GM10248 (cell line): ENCODE measurements at places on chromosomes 1 and 21.

DNA sequence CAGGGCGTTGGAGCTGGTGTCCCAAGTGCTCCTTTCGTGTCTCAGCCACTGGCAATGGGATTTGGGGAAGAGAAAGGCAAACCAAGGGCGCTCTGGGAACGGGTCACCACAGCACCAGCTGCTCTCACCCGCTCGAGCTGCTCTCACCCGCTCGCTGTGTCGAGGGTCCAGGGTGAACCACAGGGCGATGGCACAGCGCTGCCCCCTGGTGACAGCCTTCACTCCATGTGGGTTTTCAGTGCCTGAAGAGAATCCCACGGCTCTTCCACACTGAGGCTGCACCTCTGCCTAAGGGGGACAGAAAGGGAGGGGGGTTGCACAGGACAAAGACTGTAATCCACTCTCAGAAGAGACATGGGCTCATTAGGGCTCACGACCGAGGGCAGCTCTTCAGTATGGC is 7.1 kb upstream of the CLDN19 start:
- peak; percentile 65 for DNase-seq

GRCh38 chr1:244231572-244232315 is 180.7 kb downstream of the ZBTB18 start:
- DNase-seq, result no peak

GRCh38 chr1:55337801-55338447 is 122.8 kb upstream of the USP24 start:
- peak; percentile 63 for DNase-seq

DNA sequence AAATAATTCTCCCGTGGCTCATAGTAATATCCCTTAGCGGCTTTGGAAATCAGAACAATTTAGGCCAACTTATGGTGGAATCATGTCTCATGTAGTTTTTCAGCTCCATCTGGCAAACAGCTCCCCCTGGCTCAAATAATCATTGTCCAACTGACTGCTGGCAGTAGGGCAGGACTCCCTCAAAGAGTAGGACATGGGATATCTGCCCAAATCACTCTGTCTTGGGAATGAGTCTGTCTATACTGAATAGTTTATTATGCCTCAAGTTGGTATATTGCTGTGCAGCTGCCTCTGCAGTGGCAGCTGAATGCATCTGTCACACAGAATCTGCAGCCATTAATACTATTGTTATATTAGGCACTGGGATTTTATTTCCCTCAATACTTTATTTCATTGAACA is 255.7 kb downstream of the COL11A1 start:
- no peak for DNase-seq

- no peak for DNase-seq
Measured at GRCh38 chr1:38047603-38048141, 1.1 kb upstream of the POU3F1 start.

DNA sequence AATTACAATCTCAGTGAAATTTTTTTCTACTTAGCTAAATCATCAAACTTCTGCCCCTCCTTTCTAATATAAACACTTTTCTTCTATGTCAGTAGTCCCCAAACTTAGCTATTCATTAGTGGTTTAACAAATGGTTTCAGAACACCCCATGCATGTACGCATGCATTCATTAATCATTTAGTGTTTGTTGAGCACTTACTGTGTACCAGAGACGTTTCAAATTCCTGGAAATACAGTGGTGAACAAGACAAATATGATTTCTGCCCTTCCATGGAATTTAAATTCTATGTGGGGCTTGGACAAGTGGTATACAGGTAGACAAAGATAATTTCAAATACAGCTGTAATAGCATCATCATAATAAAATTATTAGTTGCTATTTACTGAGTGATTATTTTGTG is 1.5 kb downstream of the ZBTB40 start:
- no peak for DNase-seq

GRCh38 chr1:14415396-14415795 is 183.1 kb upstream of the KAZN start:
- no peak for DNase-seq

DNA sequence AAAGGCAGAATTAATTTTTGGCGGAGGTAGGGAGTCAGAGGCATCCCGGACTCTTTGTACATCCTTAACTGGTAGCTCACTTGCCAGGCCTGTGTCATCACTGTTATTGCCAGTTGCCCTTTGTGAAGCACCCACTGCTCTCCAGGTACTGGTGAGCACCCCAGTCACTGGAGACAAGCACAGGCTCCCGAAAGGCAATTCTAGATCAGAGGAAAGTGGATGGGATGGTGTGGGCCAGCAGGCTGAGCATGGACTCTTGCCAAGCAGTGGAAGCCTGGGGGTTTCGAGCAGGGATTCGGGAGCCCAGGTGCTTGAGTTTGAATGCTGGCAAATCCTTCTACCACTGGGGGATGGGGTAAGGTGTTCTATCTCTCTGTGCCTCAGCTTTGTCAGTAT is 551.1 kb downstream of the MATN1 start:
- DNase-seq, result no peak

- DNase-seq, result no peak
Measured at GRCh38 chr1:160095382-160096105, 2.9 kb downstream of the IGSF8 start.

- DNase-seq, result no peak
Measured at GRCh38 chr1:235131961-235132360, 3.3 kb upstream of the TOMM20 start.

- DNase-seq, result no peak
Measured at GRCh38 chr1:98196012-98196411, 275.2 kb upstream of the DPYD start.

- DNase-seq, result no peak
Measured at GRCh38 chr1:202656951-202657646, 53.2 kb downstream of the SYT2 start.

GRCh38 chr1:25954282-25954938 is 43.5 kb downstream of the PAFAH2 start:
- peak; percentile 34 for DNase-seq

DNA sequence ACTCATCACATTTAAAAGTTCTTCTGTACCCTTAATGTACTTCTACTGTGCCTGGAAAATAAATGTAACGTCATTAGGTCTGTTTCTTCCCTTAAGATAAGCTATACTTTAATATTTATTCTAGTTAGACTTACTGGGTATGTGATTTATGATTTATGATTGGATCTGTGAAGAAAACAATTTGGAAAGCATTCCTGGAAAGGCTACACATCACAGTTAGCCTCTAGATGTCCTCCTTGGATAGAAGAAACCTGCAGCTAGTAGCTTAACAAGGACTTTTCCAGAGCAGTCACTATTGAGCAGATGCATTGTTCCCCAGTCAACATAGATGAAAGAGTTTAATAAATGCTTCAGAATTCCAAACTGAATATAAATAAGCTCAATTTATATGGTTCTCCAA is 22.2 kb upstream of the ABL2 start:
- no peak for DNase-seq

- DNase-seq, result no peak
Measured at GRCh38 chr1:236677641-236678235, 8.6 kb upstream of the ACTN2 start.

DNA sequence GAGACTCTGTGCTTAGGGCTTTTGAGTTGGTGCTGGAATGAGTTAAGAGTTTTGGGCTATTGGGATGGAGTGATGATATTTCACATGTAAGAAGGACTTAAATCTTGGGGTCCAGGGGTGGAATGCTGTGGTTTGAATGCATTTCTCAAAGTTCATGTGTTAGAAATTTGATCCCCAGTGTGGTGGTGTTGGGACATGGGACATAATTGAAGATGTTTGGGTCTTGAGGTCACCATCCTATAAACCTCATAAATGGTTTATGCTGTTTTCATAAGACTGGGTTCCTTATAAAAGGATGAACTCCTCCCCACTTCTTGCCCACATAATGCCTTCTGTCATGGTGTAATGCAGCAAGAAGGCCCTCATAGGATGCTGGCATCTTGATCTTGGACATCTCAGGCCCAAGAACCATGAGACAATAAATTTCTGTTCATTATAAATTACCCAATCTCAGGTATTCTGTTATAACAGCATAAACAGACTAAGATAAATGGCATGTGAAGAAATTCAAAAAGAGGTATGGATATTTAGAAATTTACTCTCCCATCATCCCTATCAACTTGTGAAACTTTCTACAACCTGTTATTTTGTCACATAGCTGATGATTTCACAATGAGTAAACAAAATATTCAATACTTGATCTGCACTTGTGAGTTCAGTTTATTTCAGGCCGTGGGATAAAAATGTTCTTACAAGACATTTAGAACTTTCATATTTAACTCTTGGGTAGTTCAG is 48.0 kb upstream of the NEK7 start:
- DNase-seq, result no peak

- no peak for DNase-seq
Measured at GRCh38 chr1:35592991-35593769, 20.1 kb downstream of the TFAP2E start.

DNA sequence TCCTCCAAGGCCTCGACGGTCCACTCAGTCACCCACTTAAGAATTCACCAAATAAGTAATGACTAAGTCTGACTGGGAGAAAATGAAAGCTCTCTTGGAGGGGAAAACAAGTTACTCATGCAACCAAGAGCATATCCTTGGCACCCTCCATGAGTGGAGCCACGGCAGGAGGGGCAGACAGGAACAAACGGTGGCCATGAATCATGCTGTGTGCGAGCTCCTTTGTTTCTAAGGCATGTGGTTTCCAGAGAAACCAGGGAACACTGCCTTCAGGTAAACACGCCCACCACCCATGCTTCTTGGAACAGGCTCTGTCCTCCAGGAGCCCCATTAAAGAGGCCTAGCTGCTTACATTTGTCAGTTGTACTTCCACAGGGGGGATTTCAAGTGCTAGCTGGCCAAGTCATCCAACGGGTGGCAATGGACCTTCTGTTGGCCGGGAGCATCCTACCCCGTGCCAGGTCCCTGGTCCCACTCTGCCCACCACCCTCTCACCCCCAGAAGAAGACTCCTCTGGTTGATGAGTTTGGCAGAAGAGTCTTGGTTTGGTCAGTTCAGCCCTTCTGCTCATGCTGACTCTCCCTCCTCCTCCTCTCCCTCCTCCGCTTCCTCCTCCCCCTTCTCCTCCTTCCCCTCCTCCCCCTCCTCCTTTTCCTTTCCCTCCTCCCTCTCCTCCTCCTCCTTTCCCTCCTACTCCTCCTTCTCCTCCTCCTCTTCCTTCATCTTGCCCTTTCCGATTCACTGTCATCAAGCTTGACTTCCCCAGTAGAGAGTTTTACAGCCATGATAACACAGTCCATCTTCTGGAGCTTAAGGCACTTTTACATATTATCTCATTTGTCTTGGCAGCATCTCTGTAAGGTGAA is 107.6 kb downstream of the CCDC185 start:
- DNase-seq, result no peak

GRCh38 chr1:206039046-206039973 is 13.7 kb upstream of the RHEX start:
- DNase-seq, result no peak

- no peak for DNase-seq
Measured at GRCh38 chr1:36709869-36710481, 227.3 kb upstream of the CSF3R start.

- DNase-seq, result no peak
Measured at GRCh38 chr21:33267250-33267649, 1.1 kb downstream of the IL10RB start.

- DNase-seq, result peak; percentile 34
Measured at GRCh38 chr1:234602334-234603220, 7.4 kb downstream of the IRF2BP2 start.

- DNase-seq, result no peak
Measured at GRCh38 chr1:87155170-87155569, 173.5 kb upstream of the LMO4 start.

DNA sequence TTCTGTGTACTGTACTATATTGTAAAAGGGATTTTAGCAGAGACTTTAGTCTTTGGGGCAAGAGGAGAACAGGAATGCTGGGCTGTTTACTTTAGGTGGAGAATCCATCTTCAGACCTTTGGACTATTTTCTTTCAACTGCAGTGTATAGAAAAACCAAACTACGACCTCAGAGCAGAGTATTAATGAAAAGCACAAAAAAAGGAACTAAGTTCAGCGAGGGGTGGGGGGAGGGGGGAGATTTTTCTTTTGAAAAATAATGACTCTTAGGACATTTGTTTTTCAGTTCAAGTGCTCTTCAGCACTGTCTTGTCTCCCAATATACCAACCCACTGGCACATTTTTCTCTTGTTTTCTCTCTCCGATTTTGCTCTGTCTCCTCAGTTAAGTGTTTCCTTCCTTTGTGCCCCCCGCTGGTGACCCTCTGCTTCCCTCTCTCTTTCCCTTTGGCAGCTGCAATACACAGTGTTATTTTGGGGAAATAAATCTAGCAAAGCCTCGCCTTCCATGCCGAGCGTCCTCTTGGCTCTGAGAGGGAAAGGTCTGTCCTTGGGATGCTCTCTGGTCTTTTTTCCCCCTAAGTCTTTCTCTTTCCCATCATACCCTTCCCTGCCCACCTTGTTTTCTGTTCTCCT is 44.8 kb downstream of the ACP6 start:
- no peak for DNase-seq

DNA sequence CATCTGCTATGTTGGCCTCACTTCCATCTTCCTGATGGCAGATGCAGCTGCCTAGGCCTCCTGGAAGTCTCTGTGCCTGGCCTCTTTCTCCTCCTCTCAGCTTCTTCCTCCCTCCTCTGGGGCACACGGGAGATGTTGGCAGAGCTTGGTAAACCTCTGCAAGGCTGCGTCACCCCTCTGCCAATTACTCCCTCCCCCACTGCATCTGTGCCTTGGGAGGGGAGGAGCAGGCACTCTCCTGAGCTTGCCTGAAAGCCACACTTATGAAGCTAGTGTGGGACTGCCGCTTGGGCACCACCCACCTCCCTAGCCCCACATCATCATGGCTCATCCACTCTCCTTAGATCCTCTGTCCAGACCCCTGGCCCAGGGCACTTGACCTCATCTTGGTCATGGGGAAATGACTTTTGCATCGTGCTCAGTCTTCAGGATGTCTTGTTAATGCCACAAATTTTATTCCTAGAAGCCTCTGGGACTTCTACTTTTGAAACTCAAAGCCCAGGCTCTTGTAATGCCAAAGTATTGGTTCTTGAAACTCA is 7.3 kb upstream of the TMEM51 start:
- DNase-seq, result no peak

- DNase-seq, result no peak
Measured at GRCh38 chr1:214247501-214248041, 33.4 kb upstream of the SMYD2 start.

DNA sequence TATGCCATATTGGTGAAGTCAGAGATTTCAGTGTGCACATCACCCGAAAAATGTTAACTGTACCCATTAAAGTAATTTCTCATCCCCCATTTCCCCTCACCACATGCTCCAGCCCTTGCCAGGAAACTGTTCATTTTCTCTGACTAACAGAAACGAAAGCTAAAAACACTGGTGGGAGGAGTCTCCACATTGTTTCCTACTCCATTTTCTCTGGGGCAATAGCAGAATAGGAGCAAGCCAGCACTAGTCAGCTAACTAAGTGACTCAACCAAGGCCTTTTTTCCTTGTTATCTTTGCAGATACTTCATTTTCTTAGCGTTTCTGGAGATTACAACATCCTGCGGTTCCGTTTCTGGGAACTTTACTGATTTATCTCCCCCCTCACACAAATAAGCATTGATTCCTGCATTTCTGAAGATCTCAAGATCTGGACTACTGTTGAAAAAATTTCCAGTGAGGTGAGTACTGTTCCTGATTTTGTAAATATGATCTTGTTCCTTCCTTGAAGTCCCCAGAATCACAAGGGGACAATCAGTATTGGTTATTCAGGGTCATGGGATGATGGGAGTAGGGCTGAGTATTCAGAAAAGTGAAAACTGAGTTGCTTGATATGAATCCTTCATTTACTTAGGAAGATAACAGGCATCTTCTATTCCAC is at the start of gene IFI16:
Gene IFI16, plus strand, starts transcription at position 204 of the 658 bp plus-strand sequence. CDS start 4,774 bp downstream, outside the sequence.
- peak; percentile 53 for DNase-seq
